ENCODE measurements at places on chromosomes 7 and 10.

GRCh38 chr7:7438851-7439250, 96.8 kb downstream of the COL28A1 start:
- no peak for DNase-seq

GRCh38 chr10:93095225-93095624, 21.5 kb downstream of the CYP26A1 start:
- no peak for DNase-seq

DNA sequence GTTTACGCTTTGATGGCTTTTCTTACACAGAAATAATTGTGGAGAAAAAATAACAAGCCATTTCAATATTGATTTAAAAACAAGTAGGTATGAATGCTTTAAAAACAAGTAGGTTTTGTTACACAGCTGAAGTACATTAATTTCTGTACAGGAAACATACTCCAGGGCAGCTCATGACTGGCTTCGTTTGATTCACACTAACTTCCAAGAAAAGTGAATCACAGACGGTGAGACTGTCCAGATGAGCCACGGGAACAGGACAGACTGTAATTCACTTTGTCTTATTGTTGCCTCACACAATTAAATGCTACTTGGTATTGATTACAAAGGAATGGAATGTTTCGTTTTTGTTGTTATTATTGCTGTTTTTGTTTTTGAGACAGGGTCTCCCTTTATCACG, 26.6 kb upstream of the SNX10 start:
- DNase-seq: no peak

DNA sequence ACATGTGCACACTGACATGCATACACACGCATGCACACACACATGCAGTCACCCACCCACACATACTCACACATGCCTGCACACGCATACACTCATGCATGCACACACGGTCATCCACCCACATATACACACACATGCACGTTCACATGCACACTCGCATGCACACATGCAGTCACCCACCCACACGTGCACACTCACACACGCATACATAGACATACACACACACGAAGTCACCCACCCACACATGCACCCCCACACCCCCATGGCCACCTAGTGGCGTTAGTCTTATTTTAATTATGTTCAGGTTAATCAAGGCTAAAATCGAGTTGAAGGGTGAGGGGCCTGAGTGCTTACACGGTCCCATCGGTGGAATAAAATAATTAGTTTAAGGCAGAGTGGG, 96.8 kb downstream of the DNAJB6 start:
- no peak for DNase-seq

DNA sequence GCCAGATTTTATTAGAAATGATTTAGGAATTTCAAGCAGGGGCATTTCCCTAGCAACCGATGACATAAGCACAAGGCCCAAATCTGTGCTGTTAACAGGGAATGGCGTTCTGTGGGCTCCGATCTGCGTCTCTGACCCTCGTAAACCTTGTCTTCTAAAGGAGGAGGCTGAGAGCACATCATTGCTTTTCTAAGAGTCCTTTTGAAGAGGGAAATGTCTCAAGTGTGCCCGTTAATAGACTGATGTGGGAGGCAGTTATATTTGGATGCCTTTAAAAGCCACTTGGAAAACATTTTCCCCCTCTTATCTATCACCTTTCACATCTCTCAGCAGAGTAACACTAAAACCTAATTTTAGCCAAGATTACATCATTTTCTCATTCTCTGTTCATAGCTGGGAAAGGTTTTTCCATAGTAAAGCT, 424.1 kb upstream of the GALNT17 start:
- no peak for DNase-seq

DNA sequence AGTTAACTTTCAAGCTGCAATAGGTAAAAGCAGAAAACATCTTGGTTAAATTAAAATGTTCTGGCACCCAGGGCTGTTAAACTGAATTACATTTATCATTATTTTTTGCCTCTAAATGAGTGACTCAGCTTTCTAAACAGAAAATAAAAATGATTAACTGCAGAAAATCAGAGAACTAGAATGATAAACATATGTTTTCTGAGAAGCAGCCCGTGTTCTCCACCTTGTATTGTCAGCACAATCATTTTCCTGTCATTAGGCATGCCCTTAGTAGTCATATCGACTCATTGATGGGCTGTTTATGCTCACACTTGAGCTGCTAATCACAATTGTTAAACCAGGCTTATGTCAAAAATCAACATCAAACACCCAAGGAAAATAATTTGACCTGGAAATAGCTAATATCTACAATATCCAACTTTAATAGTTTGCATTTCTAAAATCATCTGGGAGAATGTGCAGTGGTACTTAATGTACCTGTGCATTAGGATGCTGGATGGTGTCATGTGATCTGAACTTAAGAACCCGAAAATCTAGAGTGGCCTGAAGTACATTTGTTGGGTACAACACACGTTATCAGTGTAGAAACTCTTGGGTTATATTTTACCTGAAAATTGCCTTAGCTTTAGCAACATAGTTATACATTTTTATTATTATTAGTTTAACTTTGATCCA, 2.3 kb downstream of the MDFIC start:
- no peak for DNase-seq

GRCh38 chr10:58821752-58822056, 309.0 kb downstream of the BICC1 start:
- DNase-seq: no peak

DNA sequence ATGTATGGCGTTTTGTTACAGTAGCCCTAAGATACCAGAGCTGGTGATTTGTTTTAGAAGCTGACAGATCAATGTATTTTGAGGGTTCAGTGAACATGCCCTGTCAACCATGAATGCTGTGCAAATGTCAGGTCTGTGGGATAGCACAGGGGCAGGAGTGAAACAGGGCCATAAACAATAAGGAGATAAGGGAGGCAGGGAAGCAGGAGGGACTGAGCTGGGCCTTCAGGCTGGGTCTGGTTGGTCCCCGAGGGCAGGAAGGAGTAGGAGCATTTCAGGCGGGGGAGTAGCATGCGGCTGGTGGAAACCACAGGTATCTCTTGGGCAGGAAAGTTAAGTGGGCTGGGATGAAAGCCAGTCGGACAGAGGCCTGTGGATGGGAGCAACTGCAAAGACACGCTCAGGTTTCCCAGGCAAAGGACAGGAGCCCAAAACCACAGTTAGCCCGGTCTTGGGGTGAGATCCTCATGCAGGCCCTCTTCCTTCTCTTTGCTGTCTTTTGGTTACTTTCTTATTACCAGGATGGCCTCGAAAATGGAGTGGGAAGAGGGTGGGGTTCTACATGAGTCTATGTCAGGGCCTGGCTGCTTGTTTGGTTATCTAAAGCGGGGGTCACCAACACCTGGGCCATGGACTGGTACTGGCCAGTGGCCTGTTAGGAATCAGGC, 69.5 kb upstream of the SEPHS1 start:
- DNase-seq: no peak

DNA sequence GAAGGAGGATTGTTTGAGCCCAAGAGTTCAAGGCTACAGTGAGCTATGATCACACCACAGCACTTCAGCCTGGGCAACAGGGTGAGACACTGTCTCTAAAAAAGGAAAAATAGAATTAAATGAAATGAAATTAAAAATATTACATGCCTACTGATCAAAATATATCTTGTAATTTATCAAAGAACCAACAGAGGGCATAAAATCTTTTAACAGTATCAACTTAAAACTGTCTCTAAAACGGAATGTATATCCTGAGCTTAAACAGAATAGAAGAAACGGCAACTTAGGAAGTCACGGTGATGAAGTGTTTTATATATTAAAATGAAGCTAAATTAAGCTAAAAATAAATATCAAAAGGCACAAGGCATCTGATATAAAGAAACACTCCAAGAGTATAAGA, 78.8 kb downstream of the MTPAP start:
- no peak for DNase-seq

DNA sequence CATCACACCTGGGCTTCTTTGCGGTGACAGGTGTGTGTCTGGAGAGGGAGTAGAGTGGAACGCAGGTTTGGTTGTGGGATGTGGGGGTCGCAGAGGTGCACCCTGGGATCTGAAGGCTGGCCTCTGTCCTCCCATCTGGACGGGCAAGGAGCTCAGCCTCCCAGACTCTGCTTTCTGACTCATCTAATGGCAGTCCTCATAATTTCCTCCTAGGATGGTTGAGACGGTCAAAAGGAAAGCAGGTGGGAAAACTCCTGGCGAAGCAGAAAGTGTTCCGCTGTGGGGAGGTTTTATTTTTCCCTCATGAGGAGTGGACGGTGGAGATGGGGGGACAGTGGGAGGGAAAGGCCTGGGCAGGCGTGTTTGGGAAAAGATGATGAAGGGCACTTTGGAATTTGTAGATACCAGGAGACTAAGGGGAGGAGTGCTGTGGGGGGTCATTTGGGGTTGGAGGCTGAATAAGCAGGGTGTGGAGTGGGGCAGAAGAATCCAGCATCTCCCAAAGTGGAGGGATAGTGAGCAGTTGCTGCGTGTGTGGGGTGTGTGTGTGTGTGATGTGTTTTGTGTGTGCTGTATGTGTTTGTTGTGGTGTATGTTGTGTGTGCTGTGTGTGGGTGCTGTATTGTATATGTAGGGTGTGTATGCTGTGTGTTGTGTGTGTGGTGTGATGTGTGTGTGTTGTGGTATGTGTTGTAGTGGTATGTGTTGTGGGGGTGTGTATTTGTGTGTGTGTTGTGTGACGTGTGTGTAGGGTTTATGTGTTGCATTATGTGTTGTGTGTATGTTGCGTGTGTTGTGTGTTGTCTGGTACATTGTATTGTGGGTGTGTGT, 97.2 kb upstream of the PODXL start:
- no peak for DNase-seq

- DNase-seq: peak; percentile 73
Measured at GRCh38 chr7:120988591-120989256, at the start of gene CPED1. Gene CPED1 (plus strand): TSS chr7:120988711. CDS start chr7:120989622, 911 bp downstream.

DNA sequence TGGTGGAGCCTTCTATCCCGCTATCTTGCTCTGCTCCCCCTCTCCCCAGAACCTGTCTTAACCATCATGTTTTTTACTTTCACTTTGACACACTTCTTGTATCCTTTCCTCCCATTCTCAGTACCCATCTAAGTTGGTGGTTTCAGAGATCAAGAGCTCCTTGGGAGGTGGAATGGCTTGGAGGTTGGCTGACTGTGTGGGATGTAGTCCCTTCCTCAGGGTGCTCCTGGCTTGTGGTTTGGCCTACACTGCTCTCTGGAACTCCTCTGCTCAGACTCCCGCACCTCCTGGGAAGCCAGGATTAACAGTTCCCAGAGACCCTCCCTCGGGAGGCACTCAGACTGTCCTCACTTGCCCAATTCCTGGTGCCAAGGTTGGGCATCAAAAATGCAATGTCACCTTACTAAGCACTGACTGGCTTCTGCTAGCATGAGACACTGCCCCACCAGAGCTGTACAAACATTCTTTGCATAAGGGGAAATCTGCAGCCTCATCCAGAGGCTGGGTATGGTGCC, 93.1 kb upstream of the NAMPT start:
- DNase-seq: no peak

GRCh38 chr7:121083790-121084251, 95.3 kb downstream of the CPED1 start:
- no peak for DNase-seq

DNA sequence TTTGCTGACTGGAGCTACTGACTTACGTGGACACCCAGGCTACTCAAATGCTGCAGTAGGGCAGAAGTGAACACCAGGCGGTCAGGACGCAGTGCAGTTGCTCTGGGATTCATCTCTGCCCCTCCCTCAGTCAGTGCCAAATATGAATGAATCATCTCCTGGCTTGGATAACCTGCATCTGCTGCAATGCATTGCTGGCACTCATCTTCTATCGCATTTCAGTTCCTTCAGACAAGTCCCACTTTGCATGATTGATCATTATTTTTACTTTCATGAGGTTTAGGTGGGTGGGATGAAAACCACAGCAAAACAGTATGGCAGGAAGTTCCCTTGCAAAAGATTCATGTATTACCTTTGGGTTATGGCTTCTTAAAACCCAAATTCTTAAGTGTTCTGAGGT, 224.6 kb upstream of the NRP1 start:
- DNase-seq: no peak

- no peak for DNase-seq
Measured at GRCh38 chr7:156889089-156889488, 3.9 kb downstream of the LMBR1 start.

GRCh38 chr7:158375034-158375433, 212.6 kb downstream of the PTPRN2 start:
- DNase-seq: no peak

GRCh38 chr10:33231621-33232350, 102.7 kb downstream of the NRP1 start:
- no peak for DNase-seq

GRCh38 chr7:139901901-139902300, 72.8 kb downstream of the TBXAS1 start:
- no peak for DNase-seq

Measured in erythroblast (primary cell).